ENCODE measurements at places on chromosomes 6 and 20.

GRCh38 chr6:3501826-3502500 is 45.1 kb upstream of the SLC22A23 start:
- peak; percentile 75 for DNase-seq

- DNase-seq, result peak; percentile 71
These were observed 111.2 kb downstream of the SCML4 start for GRCh38 chr6:107712665-107713551.

GRCh38 chr20:2390951-2391675 is 10.4 kb downstream of the TGM6 start:
- DNase-seq, result peak; percentile 52

DNA sequence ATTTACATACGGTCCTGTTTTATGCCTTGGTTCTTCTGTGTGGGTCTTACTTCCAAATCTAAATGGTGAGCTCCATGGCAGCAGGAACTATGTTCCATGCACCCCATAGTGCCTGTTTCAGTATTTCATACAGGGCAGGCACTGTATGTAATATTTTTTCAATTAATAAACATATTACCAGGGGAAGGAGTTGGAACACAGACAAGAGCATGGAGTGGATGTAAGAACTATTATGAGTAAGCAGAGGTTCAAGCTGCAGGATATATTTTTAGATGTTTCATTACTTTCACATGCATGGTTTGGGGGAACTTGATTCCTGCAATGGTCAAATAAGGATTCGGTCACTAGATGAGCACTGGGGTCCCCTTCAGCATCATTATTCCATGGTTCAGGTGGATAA is 108.3 kb downstream of the KIF13A start:
- no peak for DNase-seq

GRCh38 chr6:158564243-158565121 is 4.6 kb downstream of the TMEM181 start:
- DNase-seq, result no peak

GRCh38 chr6:110475066-110475653 is 1.3 kb downstream of the SLC22A16 start:
- DNase-seq, result peak; percentile 81

GRCh38 chr20:1700990-1701389 is 43.4 kb upstream of the SIRPG start:
- no peak for DNase-seq

DNA sequence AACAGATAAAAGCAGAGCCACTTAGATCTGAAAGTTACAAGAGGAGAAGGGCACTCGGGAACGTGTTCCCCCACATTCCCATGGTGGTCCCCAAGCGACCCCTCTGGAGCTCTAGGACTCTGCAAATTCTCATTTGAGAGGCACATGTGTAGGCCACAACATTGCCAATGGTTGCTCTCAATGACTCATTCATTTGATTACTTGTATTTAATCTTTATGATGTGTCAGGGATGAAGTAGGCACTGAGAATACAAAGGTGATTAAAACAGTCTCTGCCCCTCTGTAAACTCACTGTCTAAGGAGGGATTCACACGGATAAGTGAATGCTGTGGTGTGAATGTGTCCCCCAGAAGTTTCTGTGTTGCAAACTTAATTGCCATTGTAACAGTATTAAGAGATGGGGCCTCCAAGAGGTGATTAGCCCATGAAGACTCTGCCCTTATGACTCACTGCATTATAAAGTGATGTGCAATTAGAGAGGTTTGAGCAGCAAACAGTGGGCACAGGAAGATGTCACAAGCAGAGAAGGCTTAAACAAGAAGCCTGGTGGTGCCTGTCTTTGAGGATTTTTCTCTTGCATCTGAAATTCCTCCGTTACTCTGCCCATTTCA is 34.0 kb upstream of the TRAM2 start:
- DNase-seq, result no peak

DNA sequence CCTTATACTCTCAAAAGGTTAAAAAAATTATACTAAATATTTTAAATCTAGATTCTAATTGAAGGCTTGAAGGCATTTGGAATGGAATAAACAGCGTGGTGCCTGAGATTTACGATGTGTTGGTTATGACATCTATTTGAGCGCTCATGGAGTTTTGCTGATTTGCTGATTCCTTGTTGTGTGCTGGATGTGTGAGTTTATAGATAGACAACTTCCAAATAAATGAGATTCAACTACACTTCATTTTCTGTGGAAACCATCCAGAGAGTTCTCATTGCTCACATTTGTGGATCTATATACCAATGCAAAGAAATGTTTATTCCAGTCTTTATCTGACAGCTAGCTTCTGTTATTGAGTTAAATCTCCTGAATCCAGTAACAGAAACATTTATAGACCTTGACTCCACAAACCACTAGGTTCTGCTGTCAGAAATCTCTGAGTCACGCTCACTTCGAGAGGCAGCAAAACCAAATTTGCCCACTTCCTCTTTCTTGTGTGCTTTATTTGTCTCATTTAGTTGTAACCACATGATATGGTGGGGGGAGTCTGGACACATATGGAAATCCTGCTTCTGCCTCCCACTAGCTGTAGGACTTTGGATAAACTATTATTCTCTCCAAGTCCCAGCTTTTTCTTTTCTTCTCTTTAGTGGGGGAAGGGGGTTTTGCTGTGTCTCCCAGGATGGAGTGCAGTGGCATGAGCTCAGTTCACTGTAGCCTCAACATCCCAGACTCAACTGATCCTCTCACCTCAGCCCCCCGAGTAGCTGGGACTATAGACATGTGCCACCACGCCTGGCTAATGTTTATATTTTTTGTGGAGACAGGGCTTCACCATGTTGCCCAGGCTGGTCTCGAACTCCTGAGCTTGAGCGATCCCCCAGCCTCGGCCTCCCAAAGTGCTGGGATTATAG is 54.5 kb downstream of the IPCEF1 start:
- peak; percentile 95 for DNase-seq

GRCh38 chr20:17935761-17936160 is 32.8 kb downstream of the SNX5 start:
- no peak for DNase-seq

- DNase-seq, result no peak
These were observed 4.8 kb downstream of the PXDC1 start for GRCh38 chr6:3746696-3747095.

- DNase-seq, result no peak
These were observed 8.0 kb upstream of the ARG1 start for GRCh38 chr6:131565056-131565455.

- peak; percentile 51 for DNase-seq
These were observed 87.2 kb downstream of the PDE7B start for GRCh38 chr6:135938576-135939207.

DNA sequence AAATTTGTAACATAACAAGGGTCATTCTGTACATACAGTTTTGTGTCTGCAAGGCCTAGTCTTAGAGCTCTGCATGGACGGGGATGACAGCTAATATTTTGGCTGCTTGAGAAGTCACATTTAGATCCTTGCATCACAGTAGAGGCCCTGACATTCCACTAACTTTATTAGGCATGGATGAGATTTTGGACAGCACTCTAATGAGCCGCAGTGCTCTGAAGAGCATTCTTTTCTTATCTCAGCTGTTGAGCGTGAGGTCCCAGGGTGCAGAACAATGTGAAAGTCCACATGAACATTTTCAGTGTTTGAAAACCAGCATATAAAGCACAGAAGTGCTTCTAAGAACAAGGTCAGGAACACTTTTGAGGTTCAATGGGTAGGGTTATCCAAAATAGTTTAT is 58.9 kb downstream of the IPCEF1 start:
- DNase-seq, result no peak

DNA sequence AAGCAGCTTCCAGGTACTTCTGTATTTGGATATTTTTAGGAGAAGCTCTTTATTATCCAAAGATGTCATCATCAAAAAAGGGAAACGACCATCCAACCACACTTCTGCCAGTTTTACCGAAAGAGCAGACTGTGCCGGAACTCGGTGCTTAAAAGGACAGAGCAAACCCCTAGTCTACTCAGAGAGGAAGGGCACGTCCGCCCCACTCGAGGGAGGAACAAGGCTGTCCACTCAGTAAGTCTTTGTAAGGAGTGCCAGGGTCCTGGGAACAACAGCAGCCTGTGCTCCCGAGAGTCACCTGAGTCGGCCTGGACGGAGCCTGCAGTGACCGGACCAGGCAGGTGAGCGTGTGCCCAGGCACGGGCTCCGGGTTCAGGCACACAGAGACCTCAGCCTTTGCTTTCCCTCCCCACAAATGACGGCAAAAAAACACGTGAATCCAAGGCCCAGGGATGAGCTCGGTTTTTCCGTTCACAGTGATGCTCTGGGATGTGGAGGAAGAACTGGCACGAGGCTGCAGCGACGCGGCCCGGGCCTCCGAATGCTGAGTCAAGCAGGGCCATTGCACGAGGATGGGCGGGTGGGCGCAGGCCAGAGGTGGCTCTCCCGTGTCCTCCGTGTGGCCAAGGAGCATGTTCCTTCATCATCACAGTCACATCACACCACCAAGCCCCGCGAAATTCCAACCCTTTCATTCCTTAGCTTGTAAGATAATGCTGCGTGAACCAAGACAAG is 17.4 kb upstream of the SLCO4A1 start:
- peak; percentile 84 for DNase-seq
